ENCODE measurements at places on chromosomes 3 and 15. TPM values are rescaled to one million over a fixed set of nuclear protein-coding genes. Genes with fewer than 3 reads are reported as not detected.

GMNC gene
- total RNA-seq, result not detected

DUOXA2 gene
- total RNA-seq, result 1.3 TPM

RTP3 gene
- not detected for total RNA-seq

DNA sequence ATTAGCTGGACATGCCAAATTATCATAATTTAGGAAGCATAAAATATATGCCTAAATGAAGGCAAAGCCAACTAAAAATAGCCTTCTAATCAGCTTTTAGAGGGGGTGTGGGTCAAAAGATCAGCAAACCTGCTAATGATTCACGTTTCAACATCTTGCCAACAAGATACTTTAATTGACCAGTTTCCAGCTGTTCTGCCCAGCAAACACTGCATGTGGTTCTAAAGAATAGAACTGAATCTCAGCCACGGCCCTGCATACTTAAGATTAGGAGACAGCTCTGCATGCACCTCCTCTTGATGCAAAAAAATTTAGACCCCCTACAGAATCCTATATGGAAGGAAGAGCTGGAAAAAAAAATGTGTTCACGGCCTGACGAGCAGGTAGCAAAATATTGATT is 500.5 kb downstream of the TBL1XR1 start:
- no peaks in the 10 kb centered on the region for H3K4me1 ChIP-seq
- H3K27ac ChIP-seq, result no peak overlapping the region
- no peak overlapping the region for H3K4me3 ChIP-seq
- no peaks in the 10 kb centered on the region for H3K36me3 ChIP-seq
- H3K27me3 ChIP-seq, result no peaks in the 10 kb centered on the region

DNA sequence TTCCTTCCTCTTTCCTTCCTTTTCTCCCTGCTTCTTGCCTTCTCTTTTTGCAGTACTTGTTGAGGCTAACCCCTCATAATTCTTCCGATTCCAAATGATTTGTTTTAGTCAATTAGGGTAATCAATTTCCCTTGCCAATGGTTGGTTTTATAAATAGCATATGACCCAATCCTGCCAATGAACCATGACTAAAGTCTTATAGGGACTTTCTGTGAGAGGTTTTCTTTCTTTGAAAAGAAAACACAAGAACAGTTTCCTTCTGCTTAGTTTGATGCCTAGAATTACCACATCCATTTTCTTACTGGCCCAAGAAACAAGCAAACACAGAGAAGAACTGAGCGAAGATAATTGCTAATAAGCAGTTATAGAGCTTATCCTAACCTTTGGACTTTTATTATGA is 292.5 kb upstream of the SATB1 start:
- DNase-seq, result no peak
- H3K4me3 ChIP-seq, result no peak overlapping the region
- H3K36me3 ChIP-seq, result no peaks in the 10 kb centered on the region
- H3K4me1 ChIP-seq, result no peaks in the 10 kb centered on the region

DNA sequence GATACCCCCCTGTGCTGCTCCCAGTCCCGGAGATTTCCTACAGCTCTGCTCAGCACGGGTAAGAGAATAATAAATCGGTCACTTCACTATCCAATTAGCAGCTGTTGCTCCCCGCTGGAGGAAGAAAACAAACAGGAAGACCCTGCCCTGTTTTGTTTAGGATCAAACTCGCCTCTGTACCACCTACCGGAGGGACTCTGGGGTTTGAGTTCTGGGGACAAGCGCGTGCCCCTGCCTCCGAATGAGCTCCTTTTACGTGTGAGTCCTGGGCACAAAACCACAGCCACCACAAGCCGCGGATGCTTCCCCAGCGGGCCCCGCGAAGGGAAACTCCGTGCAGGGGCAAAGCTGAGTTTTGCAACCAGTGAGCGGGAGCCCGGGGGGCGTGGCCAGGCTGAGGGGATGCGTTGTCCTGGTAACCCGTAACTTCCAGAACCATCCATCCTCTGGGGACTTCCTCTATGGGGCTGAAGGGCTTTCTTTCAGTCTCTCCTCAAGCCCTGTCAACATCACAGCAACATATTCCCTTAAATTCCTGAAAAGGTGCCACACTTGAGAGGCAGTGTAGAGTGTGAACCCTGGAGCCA is 315.7 kb upstream of the PROK2 start:
- no peak overlapping the region for H3K4me3 ChIP-seq
- peak; percentile 80 for DNase-seq
- no peaks in the 10 kb centered on the region for H3K36me3 ChIP-seq
- no peaks in the 10 kb centered on the region for H3K4me1 ChIP-seq
- H3K27me3 ChIP-seq, result no peaks in the 10 kb centered on the region
- no peak overlapping the region for H3K27ac ChIP-seq

DNA sequence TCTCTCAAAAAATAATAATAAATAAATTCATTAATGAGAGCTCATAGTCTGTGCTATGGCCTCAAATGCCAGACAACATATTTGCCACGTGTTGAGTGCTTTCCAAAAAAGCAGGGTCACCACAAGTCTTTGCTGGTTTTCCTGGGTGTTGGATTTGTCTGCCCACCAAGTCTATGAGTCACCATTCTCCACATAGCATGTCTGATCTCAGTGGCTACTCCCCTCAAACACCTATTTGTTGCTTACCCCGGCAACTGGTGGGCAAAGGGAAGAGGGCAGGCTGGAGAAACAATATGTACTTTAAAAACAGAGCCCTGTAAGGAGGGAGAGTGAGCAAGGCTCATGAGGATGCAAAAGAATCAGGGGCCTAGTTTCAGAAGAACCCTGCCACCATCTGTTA is 120.0 kb upstream of the ARRDC4 start:
- DNase-seq, result no peak
- H3K4me1 ChIP-seq, result no peaks in the 10 kb centered on the region
- H3K27ac ChIP-seq, result no peak overlapping the region
- H3K4me3 ChIP-seq, result no peak overlapping the region
- no peaks in the 10 kb centered on the region for H3K36me3 ChIP-seq

GRCh38 chr3:150975992-150976368 is 3.5 kb upstream of the CLRN1 start:
- no peak for DNase-seq
- no peaks in the 10 kb centered on the region for H3K27me3 ChIP-seq
- H3K4me3 ChIP-seq, result no peak overlapping the region
- H3K36me3 ChIP-seq, result no peaks in the 10 kb centered on the region
- no peaks in the 10 kb centered on the region for H3K4me1 ChIP-seq

GRCh38 chr3:43856351-43856750 is 165.6 kb downstream of the ABHD5 start:
- H3K27me3 ChIP-seq, result peaks cover 9% of the 10 kb centered on the region
- no peak for DNase-seq
- no peaks in the 10 kb centered on the region for H3K36me3 ChIP-seq
- H3K27ac ChIP-seq, result no peak overlapping the region
- H3K4me3 ChIP-seq, result no peak overlapping the region

GRCh38 chr3:187265461-187265955 is 26.0 kb downstream of the MASP1 start:
- H3K4me3 ChIP-seq, result no peak overlapping the region
- peaks cover 17% of the 10 kb centered on the region for H3K4me1 ChIP-seq
- no peaks in the 10 kb centered on the region for H3K27me3 ChIP-seq
- no peaks in the 10 kb centered on the region for H3K36me3 ChIP-seq
- no peak overlapping the region for H3K27ac ChIP-seq

DNA sequence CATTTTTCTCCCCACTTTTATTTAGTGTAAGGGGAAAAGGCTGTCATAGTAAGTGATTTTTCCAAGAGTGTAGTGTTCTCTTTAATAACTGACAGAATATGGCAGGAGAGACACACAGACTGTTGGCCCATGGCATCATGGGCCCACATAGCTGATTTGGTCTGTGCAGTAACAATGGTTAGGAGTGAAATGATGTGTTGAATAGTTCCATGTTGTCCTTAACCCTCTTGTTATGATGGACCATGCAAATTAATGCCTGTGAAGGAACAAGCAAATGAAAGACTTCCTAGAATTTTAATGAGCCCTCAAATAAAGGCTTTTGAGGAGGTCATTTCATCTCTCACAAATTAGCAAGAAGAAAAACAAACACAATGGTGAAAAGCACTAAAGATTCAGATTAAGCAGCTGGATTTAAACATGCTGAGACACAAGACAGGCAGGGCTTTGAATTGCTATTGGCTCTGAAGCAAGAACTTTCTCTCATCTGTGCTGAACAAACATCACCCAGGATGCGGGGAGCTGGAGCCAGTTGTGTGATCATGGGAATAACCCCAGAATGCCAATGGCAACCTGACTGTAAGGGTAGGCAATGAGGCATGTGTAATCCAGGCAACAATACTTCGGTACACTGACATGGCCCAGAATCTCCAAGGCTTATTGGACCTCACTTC is 136.7 kb upstream of the VEPH1 start:
- H3K4me3 ChIP-seq, result no peak overlapping the region
- H3K27me3 ChIP-seq, result no peaks in the 10 kb centered on the region

- H3K27me3 ChIP-seq, result no peaks in the 10 kb centered on the region
- H3K27ac ChIP-seq, result peak overlapping the region; percentile 75
- no peaks in the 10 kb centered on the region for H3K36me3 ChIP-seq
- H3K4me1 ChIP-seq, result peaks cover 38% of the 10 kb centered on the region
Observed at GRCh38 chr3:105791131-105791530, 77.7 kb downstream of the CBLB start.

GRCh38 chr3:33250712-33251111 is 26.5 kb upstream of the FBXL2 start:
- no peaks in the 10 kb centered on the region for H3K4me1 ChIP-seq
- DNase-seq, result no peak
- peaks cover 11% of the 10 kb centered on the region for H3K27me3 ChIP-seq
- H3K36me3 ChIP-seq, result no peaks in the 10 kb centered on the region
- H3K4me3 ChIP-seq, result no peak overlapping the region

DNA sequence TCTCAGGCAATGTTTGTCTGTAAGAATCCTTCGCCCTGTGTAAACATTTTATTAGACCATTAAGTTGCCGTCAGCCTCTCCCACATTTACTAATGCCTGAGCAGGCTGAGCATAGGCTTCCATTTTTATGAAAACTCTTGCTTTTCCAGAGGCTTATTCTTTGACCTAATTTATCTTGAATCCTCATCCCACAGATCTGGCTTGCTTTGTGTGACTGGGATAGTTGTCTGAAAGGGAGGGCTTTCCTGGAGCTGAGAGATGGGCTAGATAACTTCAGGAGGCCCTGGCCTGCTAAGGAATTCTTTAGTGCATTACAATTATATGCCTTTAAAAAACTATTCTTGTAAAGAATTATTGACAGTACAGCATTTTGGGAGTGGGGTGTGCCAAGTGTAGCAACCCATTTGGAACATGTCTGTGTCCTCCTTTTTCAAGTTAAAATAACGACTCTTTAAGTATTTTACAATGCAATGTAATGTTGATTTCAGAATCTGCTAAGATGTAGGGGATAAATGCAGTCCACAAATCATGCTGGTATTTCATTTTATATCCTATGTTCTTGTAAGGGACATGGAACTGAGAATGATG is 52.4 kb downstream of the EEFSEC start:
- H3K36me3 ChIP-seq, result no peaks in the 10 kb centered on the region
- no peak overlapping the region for H3K27ac ChIP-seq
- H3K4me1 ChIP-seq, result no peaks in the 10 kb centered on the region
- H3K4me3 ChIP-seq, result no peak overlapping the region
- no peak for DNase-seq

GRCh38 chr3:82596805-82597204 is 835.4 kb upstream of the GBE1 start:
- no peak for DNase-seq
- no peaks in the 10 kb centered on the region for H3K27me3 ChIP-seq
- H3K4me1 ChIP-seq, result no peaks in the 10 kb centered on the region
- H3K27ac ChIP-seq, result no peak overlapping the region

GRCh38 chr3:74001436-74001835 is 376.7 kb upstream of the PDZRN3 start:
- no peak for DNase-seq
- no peak overlapping the region for H3K4me3 ChIP-seq
- peaks cover 4% of the 10 kb centered on the region for H3K4me1 ChIP-seq
- no peaks in the 10 kb centered on the region for H3K27me3 ChIP-seq
- H3K36me3 ChIP-seq, result no peaks in the 10 kb centered on the region
- H3K27ac ChIP-seq, result no peak overlapping the region

DNA sequence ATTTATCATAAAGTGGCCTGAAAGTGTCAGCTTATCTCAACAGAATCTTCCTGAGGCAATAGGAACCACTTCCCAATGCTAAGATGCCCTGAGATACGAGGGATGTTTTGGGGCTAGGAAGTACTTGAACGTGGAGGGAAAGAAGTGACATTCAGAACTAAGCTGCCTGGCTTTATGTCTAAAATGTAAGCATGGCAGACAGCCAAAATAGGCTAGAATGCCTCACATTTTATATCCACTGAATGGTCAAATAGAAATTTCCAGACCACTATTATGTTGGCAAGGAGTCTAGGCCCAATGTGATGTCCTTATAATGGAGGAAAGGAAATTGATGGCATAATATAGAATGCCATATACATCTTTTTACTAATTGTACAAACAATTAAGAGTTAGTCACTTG is 154.9 kb downstream of the PEX5L start:
- H3K27me3 ChIP-seq, result no peaks in the 10 kb centered on the region
- no peak for DNase-seq
- H3K36me3 ChIP-seq, result no peaks in the 10 kb centered on the region
- H3K4me3 ChIP-seq, result no peak overlapping the region

- H3K27ac ChIP-seq, result no peak overlapping the region
- no peaks in the 10 kb centered on the region for H3K36me3 ChIP-seq
Observed at GRCh38 chr3:176714034-176714433, 483.2 kb downstream of the TBL1XR1 start.

DNA sequence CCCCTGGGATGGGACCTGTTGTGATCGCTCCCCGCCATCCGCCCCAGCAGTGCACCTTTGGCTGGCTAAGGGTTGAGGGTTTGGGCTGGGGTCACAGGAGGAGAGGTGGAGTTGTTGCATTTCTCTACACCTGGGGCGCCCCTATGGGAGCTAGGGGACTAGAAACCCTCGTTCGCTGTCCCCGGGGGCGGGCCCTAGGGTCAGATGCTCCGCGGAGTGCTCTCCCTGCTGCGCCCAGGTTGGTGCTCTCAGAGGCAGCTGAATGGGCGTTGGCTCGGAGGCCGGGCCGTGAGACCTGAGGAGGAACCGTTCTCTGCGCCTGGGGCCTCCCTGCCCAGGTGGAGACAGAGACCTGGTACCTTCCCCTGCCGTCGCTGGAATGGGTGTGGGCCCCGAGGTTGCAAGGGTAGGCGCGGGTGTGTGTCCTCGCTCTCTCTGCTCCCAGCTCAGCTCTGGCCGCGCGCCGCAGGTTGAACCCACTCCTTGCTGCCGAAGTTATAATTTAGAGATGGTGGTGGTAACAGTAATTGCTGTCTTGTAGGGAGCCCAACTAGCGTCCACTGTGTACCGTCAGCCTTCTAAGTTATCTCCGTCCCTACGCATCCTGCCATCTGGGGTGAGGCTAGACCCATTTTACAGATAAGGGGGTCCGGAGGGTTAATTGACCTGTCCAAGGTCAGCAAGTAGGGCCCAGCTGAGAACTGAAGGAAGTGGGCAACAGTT is 965 bp downstream of the FLNB start:
- H3K4me3 ChIP-seq, result peak overlapping the region; percentile 84
- peak; percentile 54 for DNase-seq
- peaks cover 39% of the 10 kb centered on the region for H3K4me1 ChIP-seq
- H3K27me3 ChIP-seq, result no peaks in the 10 kb centered on the region
- H3K36me3 ChIP-seq, result no peaks in the 10 kb centered on the region

DNA sequence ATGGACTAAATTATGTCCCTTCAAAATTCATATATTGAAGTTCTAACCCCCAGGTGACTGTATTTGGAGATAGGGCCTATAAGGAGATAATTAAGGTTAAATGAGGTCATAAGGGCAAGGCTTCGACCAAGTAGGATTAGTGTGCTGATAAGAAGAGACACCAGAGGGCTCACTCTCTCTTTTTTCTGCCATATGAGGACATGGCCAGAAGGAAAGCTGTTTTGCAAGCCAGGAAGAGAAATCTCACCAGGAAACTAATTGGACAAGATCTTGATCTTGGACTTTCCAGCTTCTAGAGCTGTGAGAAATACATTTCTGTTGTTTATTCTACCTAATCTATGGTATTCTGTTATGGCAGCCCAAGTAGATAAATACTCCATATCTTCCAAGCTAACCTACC is 503.6 kb upstream of the NAALADL2 start:
- H3K27me3 ChIP-seq, result no peaks in the 10 kb centered on the region
- no peak overlapping the region for H3K27ac ChIP-seq
- no peaks in the 10 kb centered on the region for H3K4me1 ChIP-seq
- H3K4me3 ChIP-seq, result no peak overlapping the region
